ENCODE measurements at places on chromosomes 5 and 9. TPM values are rescaled to one million over a fixed set of nuclear protein-coding genes. Genes with fewer than 3 reads are reported as not detected.

ADAMTS19 gene
- total RNA-seq: not detected

CDH9 gene
- not detected for total RNA-seq

PRSS3 gene
- total RNA-seq: not detected

PNPLA7 gene
- 4.5 TPM for total RNA-seq

SPINK6 gene
- total RNA-seq: not detected

HEMGN gene
- 0.53 TPM for total RNA-seq

ADAMTS16 gene
- not detected for total RNA-seq

MCC gene
- total RNA-seq: 10.4 TPM

C5 gene
- 1.8 TPM for total RNA-seq

ZBED3 gene
- total RNA-seq: 0.85 TPM

DAB2 gene
- total RNA-seq: not detected

- no peak overlapping the region for H3K27ac ChIP-seq
- no peak for DNase-seq
- H3K27me3 ChIP-seq: peaks cover 10% of the 10 kb centered on the region
- H3K4me1 ChIP-seq: no peaks in the 10 kb centered on the region
Measured at GRCh38 chr9:111615928-111616327, 15.2 kb upstream of the DNAJC25 start.

- no peak for DNase-seq
- peaks cover 10% of the 10 kb centered on the region for H3K27me3 ChIP-seq
- H3K4me3 ChIP-seq: no peak overlapping the region
- H3K36me3 ChIP-seq: no peaks in the 10 kb centered on the region
Measured at GRCh38 chr5:10825897-10826644, 65.0 kb upstream of the DAP start.

DNA sequence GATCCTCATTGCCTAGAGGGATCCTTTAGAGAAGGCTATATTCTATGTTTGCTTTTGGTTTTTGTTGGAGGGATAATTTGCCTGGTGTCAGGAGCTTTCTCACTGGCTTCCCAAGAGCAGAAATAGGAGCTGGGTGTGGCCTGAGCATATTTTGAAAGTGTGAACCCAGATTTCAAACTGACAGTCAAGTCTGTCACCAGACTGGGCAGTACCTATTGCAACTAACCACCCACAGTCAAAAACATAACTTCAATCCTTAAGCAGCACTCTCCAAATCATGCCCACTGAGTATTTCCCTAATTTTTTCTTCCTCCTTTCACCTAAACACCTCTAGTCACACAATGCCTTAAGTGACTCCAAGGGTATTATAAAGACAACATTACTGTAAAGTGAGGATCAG lies 278.4 kb downstream of the EBF1 start:
- DNase-seq: no peak
- H3K27ac ChIP-seq: no peak overlapping the region
- no peak overlapping the region for H3K4me3 ChIP-seq
- peaks cover 11% of the 10 kb centered on the region for H3K36me3 ChIP-seq
- peaks cover 48% of the 10 kb centered on the region for H3K4me1 ChIP-seq
- H3K27me3 ChIP-seq: no peaks in the 10 kb centered on the region

DNA sequence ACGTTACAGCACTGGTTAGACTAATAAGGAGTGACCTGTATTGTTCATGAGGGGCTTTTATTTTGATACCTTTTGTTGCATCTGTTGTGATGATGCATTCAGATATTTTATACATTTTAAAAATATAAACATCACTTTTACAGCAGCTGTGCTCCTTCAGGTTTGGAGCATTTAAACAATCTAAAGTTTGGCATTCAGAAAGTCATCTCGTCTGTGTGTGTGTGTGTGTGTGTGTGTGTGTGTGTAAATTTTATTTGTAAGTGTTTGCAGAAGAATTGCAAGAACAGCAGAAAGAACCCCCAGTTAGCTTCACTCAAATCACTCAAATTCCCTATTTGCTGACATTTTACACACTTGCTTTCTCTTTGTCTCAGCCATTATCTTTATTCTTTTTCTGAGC lies 87.4 kb downstream of the ERCC6L2 start:
- H3K36me3 ChIP-seq: peaks cover 18% of the 10 kb centered on the region
- no peak for DNase-seq
- no peaks in the 10 kb centered on the region for H3K27me3 ChIP-seq
- H3K4me3 ChIP-seq: no peak overlapping the region
- no peak overlapping the region for H3K27ac ChIP-seq
- H3K4me1 ChIP-seq: no peaks in the 10 kb centered on the region

- H3K36me3 ChIP-seq: peaks cover 80% of the 10 kb centered on the region
- H3K4me3 ChIP-seq: no peak overlapping the region
- DNase-seq: no peak
- no peak overlapping the region for H3K27ac ChIP-seq
- no peaks in the 10 kb centered on the region for H3K27me3 ChIP-seq
Measured at GRCh38 chr9:2060424-2060823, 45.3 kb downstream of the SMARCA2 start.

DNA sequence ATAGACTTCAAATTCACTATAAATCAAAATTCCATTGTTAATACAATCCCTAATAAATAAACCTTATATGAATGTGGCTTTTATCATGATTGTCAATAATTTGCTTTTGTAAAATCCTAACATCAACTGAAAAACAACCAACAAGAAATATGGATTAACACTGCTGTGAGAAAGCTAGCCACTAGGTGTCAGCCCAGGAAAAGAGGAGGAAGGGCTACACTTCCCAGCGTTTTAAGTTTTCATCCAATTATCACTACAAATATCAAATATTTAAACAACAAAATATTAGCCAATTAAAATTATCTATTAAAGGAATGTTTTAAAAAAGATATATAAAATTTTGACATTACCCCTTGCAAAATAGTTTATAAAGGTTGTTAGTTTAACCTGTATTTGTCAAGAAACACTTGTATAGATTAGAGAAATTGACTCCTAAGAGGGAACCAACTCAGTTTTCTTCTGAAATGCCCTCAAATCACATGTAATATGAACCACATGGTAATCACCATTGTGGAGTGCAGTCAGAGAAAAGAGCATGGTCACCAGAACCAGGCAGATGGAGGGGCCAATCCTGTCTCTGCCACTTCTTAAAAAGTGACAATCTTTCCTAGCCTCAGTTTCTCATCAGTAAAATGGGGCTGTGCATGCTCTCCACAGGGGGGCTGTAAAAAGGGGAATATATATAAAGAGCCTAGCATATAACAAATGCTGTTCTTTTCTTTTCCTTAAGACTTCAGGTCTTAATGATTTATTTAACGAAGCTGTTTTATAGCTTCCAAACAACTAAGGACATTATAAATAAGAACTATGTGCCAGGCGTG lies 188.2 kb downstream of the CRB2 start:
- DNase-seq: no peak
- H3K36me3 ChIP-seq: no peaks in the 10 kb centered on the region
- H3K4me1 ChIP-seq: no peaks in the 10 kb centered on the region
- H3K27ac ChIP-seq: no peak overlapping the region

- H3K4me3 ChIP-seq: no peak overlapping the region
- H3K36me3 ChIP-seq: no peaks in the 10 kb centered on the region
- H3K27me3 ChIP-seq: no peaks in the 10 kb centered on the region
Measured at GRCh38 chr5:153537207-153537606, 46.7 kb downstream of the GRIA1 start.

Data from activated CD4-positive, alpha-beta memory T cell treated with anti-CD3 and anti-CD28 coated beads, Interleukin-2, amount 10 ng/mL, durations not matched to agents 7 days and 5 days (primary cell).